ENCODE measurements at places on chromosomes 5 and 9.

DNA sequence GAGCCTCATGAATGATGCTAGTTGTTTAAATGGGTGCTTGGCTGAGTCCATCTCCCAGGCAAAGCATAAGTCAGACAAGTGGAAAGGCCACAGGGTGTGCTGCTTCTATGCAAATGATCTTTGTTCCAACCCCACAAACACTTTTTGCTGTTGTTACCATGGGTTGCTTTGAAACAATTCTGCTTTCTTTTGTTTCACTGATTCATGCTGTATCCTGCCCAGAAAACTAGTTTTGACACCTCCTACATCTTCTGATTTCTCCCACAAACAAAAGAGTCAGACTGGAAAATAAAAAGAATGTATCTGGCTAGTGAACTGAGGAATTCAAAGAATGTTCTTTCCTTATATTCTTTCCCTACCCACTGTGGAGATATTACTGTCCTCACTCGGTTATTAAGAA is 298.6 kb downstream of the DIRAS2 start:
- DNase-seq: no peak

GRCh38 chr5:168217497-168217896 is 73.9 kb upstream of the WWC1 start:
- DNase-seq: no peak

DNA sequence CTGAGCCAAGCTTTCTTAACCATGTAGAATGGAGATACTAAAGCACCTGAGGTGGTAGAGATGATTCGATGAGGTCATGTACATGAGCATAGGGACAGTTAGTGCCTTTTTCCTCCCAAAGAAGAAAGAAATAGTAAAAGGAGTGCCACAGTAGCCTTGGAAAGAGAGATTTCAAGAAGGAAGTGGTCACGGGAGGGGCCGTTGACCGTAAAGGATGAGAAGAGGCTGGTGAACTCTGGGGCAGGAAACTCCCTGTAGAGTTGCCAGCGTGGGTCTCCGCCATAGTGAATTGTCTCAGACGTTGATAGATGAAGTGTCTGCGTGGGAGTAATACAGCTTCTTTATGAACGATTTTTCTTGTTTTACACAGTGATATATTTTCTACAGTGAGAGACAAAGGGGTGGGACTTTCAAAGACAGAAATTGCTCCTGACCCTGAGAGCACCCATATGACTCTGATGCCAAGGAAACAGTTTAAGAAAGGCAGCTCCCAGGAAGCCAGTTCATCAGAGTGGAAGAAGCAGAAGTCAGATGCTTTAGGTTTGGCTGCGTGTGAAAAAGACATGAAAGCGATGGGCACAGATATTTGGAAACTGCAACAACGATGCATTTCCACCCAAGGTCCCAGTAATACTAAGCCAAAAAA is 41.3 kb downstream of the UGCG start:
- DNase-seq: peak; percentile 15

DNA sequence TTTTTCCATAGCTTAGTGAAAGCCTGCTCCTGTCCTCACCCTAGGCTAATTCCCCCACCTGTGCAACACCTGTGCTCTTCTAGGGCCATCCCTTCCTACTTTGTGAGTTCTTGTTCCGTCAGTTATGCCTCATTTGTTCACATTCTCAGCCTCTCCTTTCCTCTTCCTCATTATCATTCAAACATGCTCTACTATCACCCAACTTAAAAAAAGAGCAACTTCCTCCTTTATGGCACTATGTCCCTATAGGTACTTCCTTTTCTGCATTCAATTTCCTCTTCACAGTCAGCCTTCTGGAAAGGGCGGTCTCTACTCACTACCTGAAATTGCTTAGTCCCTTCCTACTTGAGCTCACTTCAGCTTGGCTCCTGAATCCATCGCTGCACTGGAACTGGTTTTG is 111.8 kb upstream of the LHFPL2 start:
- no peak for DNase-seq

DNA sequence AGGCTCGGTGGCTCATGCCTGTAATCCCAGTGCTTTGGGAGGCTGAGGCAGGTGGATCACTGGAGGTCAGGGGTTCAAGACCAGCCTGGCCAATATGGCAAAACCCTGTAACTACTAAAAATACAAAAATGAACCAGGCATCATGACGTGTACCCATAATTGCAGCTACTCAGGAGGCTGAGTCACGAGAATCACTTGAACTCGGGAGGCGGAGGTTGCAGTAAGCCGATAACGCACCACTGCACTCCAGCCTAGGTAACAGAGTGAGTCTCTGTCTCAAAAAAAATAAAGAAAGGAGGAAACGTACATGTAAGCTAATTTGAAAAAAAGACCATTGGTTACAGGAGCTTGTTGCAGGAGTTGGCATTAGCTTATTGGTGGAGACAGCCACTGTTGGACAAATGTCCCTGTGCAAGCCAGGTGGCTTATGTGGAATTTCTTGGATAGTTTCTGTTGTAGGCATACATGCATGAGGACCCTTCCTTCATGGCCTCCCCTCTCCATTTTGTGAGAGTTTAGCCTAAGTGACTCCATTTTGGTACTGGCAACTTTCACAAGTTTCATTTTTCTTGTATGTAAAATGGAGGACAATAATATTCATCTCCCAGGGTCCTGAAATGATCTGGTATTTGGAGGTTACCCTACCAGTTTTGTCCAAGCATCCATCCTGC is 16.8 kb upstream of the RAB14 start:
- DNase-seq: no peak

GRCh38 chr5:173317091-173317730 is 11.0 kb downstream of the STC2 start:
- DNase-seq: no peak

- DNase-seq: no peak
Measured at GRCh38 chr9:91799113-91799744, 150.8 kb downstream of the ROR2 start.

GRCh38 chr9:124436320-124436719 is 13.9 kb upstream of the ADGRD2 start:
- no peak for DNase-seq

- DNase-seq: no peak
Measured at GRCh38 chr5:132101385-132101880, 27.8 kb downstream of the CSF2 start.

DNA sequence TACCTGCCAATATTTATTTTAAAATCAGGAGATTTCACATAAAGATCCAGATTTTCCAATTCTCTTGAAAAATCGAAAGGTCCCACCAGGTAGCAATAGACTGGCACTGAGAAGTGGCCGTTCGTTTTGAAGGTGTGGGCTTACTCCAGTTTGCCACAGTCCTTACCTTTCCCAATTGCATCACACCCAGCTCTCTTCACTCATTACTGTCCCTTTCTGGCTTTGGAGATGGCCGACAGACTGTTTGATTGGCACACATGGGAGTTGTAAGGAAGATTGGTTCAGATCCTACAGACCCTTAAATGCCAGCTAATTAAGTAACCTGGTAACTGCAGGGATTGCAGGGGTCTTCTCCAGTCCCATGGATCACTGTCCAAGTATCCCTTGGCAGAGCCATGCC is 68.7 kb upstream of the LARP1 start:
- DNase-seq: no peak

- no peak for DNase-seq
Measured at GRCh38 chr9:136017289-136018190, 56.4 kb upstream of the UBAC1 start.

DNA sequence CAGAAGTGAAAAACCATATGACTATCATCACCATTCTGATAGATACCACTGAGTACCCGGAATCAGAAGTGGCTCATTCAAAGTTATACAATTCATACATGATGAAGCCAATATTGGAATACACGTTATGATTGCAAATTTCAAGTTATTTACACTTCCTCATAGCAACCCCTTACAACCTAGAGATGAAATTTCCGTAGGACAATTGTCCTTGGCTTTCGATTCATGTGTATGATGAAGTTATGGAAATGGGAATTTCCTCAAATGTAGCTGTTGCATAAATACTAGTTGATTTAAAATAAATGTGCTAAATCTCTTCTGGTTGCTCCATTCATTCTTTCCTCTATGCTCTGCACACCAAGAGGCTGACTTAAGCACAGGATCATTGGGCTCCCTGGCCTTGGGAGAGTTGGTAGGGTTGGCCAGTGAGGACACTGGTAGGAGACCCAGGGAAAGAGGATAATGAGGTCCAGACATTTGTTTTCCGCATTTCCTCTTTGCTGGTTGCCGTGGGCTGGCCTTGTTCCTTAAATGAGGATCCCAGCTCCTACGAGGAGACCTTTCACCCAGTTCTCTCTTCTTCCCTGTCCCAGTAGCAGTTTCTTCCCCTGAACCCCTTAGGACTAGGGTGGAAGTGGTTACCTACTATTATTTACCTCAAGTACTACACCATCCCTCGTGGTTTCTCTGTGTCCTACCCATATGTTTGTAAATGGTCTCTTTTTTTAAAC is 90.3 kb downstream of the ZNF474 start:
- DNase-seq: no peak

- no peak for DNase-seq
Measured at GRCh38 chr5:133703935-133704334, 91.6 kb upstream of the FSTL4 start.

DNA sequence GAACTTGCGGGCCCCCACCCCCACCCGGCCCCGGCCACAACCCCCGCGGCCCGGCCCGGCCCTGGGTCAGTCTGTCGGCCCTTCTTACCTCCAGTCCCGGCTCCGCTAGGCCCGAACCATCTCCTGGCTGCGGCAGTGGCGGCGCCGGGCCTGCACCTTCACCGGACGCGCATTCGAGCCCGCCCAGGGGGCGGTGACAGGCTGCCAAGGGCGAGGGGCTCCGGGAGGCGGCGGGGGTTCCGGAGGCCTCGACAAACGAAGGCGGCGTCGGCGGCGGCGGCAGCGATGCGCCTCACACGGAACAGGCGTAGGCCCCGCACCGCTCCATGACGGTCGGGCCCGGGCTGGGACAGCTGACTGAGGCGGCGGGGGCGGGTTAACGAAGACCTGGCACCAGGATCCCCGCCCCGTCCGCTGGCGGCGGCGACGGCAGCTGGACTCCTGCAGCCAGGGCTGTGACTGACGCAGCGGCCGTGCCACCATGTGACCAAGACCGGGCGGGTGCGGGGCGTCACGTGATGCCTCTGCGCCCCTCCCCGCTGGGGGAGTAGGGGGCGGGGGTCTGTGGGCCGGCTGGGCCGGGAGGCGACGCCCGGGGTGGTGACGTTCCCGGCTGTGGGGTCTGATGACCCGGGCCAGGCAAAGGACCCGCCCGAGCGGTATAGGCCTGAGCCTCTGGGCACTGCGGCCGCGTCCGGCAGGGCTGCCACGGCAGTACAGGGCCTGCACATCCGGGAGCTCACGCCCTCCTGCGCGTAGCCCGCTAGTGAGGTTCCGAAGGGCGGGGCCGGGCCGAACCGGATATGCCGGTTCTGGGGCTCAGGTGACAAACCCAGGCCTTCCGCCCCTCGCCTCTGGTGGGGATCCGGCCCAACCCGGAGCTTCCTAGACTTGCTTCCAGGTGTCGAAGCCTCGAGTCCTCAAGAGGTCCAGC is at the start of gene AFF4:
TSS of gene AFF4 (minus strand) at position 464 of the 934 bp plus-strand sequence. CDS start 26,445 bp downstream, outside the sequence.
- peak; percentile 84 for DNase-seq

DNA sequence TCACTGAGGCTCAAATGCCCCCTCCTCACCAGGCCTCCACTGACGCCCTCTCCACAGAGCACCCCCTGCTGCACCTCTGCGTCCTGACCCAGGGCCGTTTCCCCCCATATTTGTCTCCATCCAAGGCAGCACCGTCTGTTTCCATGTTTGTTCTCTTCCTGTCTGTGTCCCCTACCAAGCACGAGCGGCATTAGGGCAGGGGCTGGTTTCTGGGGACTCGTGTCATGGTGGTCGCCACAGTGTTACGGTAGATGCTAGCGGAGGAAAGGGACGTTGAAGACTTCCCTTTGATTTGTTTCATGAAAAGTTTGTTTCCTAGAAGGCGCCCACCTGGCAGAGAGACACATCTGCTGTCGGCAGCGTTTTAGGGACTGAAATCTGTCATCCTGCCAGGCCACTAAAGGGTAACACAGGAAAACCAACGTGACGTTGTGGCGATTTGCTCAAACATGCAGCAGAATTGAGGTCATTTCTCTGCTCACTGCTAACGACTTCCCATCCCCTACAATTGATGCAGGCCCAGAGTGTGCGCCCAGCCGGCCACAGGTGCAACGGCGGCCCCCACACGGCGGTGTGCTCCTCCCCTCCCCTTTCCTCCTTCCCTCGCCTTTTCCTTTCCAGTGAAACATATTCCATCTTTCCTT is 79.3 kb upstream of the IRX4 start:
- DNase-seq: no peak

DNA sequence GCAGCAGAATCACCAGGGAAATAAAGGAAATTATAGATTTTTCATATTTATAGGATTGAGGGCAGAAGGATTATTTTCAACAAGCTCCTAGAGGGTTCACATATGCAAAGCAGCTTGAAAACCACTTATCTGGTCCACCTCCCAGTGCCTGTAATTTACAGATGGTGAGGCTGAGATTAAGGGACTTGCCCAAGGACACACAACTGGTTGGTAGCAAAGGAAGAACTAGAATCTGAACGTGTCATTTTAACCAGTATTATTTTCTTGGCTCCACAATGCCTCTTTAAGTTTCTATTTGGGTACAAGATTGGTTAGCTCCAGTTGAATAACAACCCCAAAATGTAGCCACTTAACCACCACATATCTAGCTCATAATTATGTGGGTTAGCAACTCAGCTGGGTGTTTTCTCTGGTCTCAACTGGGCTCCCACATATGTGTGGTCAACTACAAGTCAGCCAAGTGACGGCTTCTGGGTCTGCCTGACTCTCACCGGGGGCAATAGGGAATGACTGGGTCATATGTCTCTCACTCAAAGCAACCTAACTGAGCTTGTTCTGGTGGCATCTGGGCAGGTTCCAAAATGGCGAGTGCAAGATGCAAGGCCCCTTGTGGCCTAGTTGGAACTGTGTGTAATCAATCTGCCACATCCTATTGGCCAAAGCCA is 127.7 kb downstream of the ZDHHC21 start:
- DNase-seq: no peak

DNA sequence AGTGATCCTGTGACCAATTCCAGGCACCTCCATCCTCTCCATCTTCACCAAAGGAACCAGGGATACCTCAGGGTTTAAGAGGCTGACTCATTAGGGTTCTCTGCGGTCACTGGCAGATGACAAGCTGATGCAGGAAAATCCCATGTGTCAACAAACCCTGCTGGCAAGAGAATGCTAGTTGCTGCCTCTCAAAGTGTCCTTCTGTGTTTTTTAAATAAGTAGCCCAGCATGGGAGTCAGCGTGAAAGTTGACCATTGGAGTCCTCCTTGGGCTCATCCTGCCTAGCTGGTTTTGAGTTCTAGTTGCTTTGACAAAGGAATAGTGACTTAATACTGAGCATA is 200.2 kb downstream of the SLIT3 start:
- no peak for DNase-seq

DNA sequence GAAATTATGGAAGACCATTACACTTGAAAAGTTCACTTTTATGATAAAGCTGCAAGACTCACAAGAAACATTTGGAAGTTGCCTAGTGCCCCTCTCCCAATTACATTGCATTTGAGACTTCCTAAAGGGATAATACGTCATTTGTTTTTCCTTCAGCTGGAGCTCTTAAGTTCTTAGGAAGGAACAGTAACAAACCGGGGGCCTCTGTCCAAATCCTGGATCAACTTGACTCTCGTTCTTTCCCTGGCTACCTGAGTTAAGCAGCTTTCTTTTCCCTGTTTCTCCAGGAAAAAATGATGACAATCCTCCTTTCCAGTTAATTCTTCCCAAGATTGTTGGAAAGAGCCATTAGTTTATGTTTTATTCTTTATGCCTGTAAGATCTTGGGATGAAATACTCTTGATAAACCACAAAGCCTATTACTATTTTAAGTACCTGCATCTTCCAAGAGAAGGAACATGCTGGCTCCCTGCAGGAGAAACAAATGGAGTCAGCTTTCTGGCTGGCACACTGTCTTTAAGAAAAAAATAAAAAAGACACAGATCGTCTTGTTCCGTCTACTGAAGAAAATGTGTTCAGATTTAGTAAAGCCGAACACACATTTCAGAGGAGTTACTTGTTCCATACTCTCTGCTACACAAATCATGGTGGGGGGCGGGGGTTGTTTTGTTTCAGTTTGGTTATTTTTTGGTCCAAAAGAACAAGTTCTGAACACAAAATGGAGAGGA is 297.9 kb downstream of the EFNA5 start:
- DNase-seq: no peak
